GM12878 (cell line): ENCODE measurements at places on chromosomes 4 and X.

DNA sequence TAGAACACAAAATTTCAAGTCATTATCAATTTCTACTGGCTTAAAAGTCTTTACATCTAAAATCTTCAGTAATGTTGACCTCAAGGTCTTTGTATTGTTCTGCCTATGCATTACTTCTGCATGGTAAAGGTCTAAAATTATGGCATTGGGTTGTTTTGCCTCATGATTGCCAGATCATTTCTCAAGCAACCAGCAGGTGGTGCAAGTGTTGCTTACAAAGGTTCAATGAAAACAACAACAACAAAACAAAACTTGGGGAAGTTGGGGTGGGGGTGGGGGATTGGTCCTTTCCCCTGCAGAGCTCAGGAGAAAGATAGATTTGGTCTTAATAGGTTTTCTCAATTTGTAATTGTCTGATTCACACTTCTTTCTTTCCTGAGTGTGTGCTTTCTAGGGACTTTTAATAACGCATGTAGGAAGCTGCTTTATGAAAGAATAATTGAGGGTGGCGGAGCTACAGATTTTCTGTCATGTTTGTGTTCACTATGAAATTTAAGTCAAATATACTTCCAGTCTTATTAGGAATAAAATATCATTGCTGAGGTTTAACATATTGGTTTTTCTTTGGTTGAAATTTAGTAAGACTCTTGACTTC lies 145.1 kb downstream of the COL4A5 start:
- peak; percentile 1 for DNase-seq

- DNase-seq: peak; percentile 32
Observed at GRCh38 chrX:69028006-69028760, 137.1 kb downstream of the PJA1 start.

- no peak for DNase-seq
Observed at GRCh38 chrX:16573781-16574180, 76.2 kb upstream of the S100G start.

DNA sequence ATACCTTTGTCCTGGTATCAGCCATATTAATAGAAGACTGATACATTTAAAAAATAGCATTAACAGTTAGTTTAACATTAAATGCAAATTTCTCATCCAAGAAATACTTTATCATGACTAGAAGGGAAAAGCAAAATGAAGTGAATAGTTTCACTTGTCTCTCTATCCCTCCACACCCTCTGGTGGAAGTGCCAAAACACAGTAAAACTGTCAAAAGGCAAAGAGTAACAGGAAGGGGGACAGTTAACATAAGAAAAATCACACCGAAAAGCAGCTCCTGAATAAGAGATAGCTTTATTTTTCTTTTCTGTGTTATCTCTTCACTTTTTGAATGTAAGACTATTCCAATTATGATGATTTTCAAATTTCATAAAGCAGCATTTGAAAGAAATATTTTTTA lies 187.2 kb downstream of the FBXW7 start:
- no peak for DNase-seq

- no peak for DNase-seq
Observed at GRCh38 chr4:99612281-99612680, 37.7 kb downstream of the MTTP start.

- no peak for DNase-seq
Observed at GRCh38 chr4:128521156-128521555, 233.5 kb upstream of the PGRMC2 start.

DNA sequence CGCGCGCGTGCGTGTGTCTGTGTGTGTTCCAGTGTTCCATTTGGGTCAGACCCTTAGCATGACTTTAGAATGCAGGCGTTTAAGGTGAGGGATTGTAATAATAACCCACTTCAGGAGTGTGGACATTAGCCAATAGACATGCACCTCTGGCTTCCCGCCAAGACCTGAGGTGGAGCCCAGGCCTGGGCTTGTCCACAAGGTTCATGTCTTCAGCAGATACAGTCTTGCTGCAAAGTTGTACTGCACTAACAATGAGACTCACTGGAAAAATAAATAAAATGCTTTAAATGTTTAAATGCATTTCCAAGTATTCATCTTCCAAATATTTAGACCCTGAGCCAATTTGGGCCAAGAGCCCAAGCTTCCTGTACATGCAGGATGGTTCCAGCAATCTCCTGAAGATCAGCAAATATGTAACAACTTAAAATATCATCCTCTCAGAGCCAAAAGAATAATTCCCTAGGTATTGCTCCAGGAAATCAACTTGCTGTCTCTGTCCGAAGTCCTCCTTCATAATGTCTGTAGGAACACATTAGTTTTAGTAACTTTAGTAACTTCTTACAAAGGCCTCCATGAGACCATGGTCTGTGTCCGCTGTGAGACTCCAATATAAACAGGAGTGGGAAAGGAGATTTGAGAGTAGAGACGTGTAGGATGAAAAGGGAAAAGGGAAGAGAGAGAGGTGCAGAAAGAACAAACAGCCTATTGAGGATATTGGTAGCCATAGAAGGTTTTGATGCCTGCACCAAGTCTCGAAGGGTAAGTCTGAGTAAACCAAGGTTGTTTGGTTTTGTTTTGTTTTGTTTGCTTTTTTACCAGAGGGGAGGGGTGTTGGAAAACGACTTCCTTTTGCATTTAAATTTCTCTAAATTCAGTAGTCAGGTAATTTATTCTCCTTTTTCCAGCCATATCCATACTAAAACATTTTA lies 98.5 kb upstream of the KLF3 start:
- DNase-seq: no peak

DNA sequence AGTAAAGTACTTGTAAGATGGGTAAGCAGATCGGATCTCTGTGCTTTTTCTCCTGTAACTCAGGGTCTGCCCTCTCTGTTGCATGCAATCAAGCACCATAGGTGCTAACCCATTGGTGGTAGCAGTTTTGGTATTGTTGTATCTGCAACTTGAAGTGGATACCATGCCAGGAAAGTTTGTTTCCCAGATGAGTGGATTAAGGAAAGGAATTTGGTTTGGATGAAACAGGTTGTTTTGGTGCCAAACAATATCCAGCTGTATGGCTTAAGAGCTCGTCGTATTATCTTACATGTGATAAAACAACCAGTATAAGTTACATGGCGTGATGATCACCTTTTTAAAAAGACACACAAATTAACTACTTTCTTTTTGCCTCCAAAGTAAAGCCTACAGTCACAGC lies 280.9 kb upstream of the TENM3 start:
- no peak for DNase-seq

DNA sequence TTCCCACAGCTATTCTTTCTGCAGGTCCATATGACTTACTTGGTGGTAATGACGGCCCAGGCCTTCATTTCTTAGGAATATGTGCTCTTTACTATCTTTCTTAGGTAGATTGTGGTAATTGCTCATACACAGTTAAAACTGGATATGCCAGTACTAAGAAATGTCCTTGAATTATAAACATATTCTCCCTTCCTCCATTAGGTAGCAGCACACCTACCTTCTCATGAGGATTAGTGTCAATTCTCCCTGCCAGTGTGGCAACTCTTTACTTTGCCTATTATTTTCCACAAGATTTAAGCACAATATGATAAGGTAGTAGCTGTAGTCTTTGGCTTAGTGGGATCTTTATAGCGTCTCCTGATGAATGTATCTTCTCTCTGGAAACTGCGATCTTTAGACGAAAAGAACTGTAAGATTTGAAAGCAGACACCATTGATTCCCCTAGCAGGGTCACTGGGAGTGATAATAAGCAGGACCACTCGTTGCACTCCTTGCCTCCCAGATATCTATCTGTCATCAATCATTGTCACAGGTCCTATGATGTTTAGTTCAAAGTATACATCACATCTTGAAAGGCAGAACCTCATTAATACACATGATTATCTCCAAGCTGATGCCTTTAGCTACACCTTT lies 1240.7 kb downstream of the C4orf33 start:
- DNase-seq: no peak

GRCh38 chrX:105696870-105697269 lies 125.5 kb upstream of the NRK start:
- no peak for DNase-seq

DNA sequence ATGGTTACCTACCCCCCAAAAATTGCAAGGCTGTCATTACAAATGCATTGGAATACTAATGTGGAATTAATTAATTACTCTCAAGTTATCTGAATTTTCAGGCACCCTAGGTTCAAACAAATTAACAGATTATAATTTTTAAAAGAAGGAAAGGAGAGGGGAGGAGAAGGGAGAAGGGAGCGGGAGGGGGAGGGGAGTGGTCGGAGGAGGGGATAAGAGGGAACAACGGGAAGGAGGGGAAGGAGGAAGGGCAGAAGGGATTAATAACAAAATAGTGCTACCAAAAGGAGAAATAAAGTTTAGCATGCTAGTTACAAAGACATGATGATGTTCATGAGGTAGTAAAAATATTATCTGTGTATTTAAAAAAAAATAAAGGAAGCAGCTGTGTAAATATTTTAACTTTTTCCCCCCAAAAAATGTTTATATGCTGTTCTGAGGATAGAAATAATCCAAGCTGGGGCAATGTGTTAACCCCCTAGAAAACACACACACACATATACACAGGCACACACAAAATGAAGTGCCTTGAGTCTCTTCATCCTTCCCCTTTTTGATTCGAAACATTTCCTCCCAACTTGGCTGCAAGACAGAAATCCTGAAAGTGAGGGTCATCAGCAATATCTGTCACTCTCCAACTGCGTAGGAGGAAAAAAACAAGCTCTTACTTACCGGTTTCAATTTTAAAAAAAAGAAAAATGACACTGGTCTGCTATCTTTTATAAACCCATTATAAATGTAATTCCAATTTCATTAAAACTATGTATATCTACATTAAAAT lies 58.8 kb downstream of the PPP3CA start:
- no peak for DNase-seq

DNA sequence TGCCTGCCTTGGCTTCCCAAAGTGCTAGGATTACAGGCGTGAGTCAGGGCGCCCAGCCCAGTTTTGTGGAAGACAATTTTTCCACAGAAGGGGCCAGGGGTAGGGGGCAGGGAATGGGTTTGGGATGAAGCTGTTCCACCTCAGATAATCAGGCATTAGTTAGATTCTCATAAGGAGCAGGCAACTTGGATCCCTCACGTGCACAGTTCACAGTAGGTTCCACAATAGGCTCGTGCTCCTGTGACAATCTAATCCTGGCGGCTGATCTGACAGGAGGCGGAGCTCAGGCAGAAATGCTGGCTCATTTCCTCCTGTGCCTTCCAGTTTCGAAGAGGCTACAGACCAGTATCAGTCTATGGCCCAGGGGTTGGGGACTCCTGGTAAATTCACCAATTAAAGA lies 491.6 kb upstream of the AADAT start:
- DNase-seq: no peak
